NAMALWA (cell line): ENCODE measurements at places on chromosomes 3 and 15.
A peak's percentile ranks its signal among the peaks of the same experiment; 100 is the strongest.

GRCh38 chr3:142004025-142004424, 127.6 kb downstream of the ATP1B3 start:
- DNase-seq: no peak

DNA sequence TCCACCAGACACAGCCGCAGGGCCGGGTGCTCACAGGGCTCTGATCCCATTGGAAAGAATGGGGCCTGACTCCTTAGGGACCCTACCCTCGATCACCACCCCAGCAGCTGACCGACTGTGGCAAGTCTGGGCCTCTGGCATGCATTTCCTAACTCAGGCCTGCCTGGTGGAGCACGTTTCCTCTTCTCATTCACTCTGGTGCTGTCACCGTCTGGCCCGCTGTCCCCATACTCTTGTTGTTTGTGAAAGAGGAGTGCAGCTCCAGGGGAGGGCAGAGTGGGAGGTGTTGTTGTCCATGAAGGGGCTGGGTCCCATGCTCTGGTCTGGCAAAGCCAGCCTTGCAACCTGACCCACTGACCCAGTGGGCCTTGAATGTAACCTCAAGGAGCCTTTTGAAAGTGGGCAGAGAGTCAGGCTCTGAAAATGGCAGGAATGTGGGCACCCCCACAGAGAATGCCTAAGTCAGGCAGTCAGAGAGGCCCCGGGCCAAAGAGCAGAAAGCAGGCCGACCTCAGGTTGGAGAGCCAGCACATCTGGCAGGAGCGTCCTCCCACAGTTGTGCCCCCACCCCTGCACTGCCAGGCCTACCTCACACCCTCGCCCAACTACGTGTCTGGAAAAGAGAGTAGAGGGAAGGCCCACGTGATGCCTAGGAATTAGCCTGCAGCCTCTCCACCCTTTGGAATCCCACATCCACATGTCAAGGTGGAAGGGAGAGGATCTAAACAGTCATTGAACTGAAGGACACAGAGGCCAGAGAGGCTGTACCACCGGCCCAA, 10.9 kb downstream of the SEMA7A start:
- DNase-seq: no peak

- DNase-seq: peak; percentile 22
These were observed 1.2 kb downstream of the ZNF770 start for GRCh38 chr15:34986771-34987480.

DNA sequence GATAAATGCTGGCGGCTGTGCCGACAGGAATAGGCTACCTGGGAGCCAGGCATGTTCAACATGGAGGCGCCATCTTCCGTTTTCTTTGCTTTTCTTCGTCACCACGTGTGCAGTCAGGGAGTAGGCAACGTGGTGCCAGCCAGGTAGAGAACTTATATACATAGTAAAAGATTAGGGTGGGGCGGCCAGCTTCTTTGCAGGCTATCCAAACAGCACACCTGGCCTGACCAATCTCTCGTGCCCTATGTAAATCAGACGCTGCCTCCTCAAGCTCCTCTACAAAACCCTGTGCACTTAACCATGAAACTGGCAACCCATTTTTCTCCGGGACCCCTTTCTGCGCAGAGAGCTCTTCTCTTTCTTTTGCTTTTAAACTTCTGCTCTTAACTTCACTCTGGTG, 28.6 kb upstream of the OR5K4 start:
- DNase-seq: no peak

GRCh38 chr15:43127752-43128151, 5.6 kb upstream of the TMEM62 start:
- DNase-seq: no peak

DNA sequence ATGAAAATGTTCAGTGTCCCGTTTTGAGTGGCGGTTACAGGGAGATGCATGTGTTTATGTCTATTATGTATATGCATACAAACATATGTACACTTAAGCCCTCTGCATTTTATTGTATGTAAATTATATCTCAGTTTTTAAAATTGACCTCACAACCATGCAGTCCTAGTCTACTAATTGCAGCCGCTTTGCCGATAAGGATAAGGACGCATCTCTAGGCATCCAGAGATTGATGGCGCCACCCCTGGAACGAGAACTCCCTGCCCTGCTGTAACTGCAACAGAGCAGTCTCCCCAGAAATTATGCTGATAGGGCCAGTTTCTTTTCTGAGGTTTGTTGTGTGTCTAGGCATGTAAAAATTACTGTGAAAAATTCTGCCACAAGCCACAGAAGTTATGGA, 40.4 kb upstream of the TUBGCP5 start:
- DNase-seq: no peak
